Dermis lymphatic vessel endothelial cell (primary cell): ENCODE measurements at places on chromosomes 1 and 21. TPM values are rescaled to one million over a fixed set of nuclear protein-coding genes. Genes with fewer than 3 reads are reported as not detected.

Gene CFHR4
- not detected in 2 replicates for total RNA-seq

Gene C8A
- not detected in 2 replicates for total RNA-seq

Gene PRCC
- total RNA-seq, result 9.6 and 11.3 TPM in 2 replicates

Gene AVPR1B
- total RNA-seq, result not detected in 2 replicates

Gene HAO2
- total RNA-seq, result not detected in 2 replicates

Gene DNTTIP2
- 16.1 and 23.2 TPM in 2 replicates for total RNA-seq

Gene SYPL2
- under 0.01 TPM in 1 of 2 replicates, not detected in the other for total RNA-seq

Gene CLDN17
- total RNA-seq, result not detected in 2 replicates

Gene SLC44A5
- total RNA-seq, result 2.5 and 8.7 TPM in 2 replicates

Gene OLIG2
- total RNA-seq, result not detected in 2 replicates

Gene ASCL5
- not detected in 2 replicates for total RNA-seq

Gene KMO
- total RNA-seq, result not detected in 2 replicates

Gene PALMD
- 8.0 and 15.1 TPM in 2 replicates for total RNA-seq

Gene TMEM125
- not detected in 2 replicates for total RNA-seq

Gene PSRC1
- 1.0 and 1.3 TPM in 2 replicates for total RNA-seq

Gene NR1I3
- total RNA-seq, result not detected in 2 replicates

Gene IFNLR1
- total RNA-seq, result not detected in 2 replicates

Gene TBX15
- total RNA-seq, result 0.11 and 1.0 TPM in 2 replicates
